T-helper 2 cell treated with Interferon-gamma antibody and Interleukin-4, amounts not matched to agents 5 μg/mL and 100 μg/mL, for 36 hours (primary cell): ENCODE measurements at places on chromosomes 4 and X.

- no peak for DNase-seq
These were observed 322.8 kb upstream of the DIAPH2 start for GRCh38 chrX:96361844-96362243.

- no peak for DNase-seq
These were observed 51.4 kb upstream of the IL13RA1 start for GRCh38 chrX:118675966-118676349.

GRCh38 chr4:163392328-163392727 lies 48.6 kb downstream of the NPY5R start:
- no peak for DNase-seq

GRCh38 chr4:53205970-53206369 lies 159.9 kb downstream of the SCFD2 start:
- no peak for DNase-seq

- DNase-seq: no peak
These were observed 154.5 kb upstream of the SLC4A4 start for GRCh38 chr4:71184195-71184781.

DNA sequence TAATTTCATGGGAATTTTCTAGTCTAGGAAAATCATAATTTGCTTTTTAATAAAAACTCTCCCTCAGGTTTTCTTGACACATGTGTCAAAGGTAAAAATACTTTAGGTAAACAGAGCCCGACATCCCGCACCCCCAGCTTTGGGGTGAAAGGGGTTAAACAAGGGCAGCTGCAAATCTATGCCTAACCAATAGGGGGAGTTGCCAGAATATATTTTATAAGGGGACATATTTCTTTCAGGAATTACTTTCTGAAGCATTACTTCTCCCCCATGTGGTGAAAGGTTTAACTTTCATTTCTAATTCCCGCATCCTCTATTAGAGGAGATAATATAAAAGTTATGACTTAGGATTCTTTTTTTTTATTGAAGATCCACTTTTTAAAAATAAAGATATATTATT lies 53.9 kb upstream of the HEPH start:
- DNase-seq: no peak

DNA sequence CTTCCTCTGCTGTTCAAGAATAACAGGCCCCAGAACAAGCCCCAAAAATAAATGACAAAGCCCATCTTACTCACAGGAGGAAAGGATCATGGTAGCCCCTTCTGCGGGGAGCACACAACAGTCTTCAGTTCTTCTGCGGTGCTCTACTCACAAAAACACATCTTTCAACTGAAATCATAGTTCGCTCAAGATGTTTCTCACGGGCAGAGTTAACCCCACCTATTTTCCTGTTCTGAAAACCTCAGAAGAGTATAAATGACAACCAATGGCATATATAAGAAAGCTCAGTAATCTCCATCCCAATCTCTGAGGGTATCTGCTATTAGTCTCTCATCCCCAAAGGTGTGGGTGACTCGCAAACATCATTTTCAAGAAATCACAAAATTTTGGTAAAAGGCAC lies at the start of gene TXK:
Gene TXK (minus strand): TSS at position 170 of the 400 bp plus-strand sequence. CDS start 80 bp downstream, at position 90.
- no peak for DNase-seq

- no peak for DNase-seq
These were observed 828 bp upstream of the BBS12 start for GRCh38 chr4:122731676-122732075.

DNA sequence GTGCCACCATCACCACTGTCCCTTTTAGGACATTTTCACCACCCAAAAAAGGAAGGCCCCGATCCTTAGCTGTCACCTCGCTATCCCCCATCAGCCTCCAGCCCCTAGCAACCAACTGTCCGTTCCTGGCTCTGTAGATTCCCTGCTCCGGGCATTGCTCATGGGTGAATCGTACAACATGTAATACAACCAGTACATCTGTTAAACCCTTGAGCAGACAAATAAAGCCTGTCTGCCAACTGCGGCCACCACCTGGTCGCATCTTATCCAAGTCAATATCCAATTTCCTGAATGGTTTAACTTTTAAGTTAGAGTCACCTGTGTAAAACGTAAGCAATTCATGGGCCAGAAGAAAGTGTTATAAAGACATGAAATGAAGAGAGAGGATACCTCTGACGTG lies 251.9 kb downstream of the AFAP1 start:
- no peak for DNase-seq

- DNase-seq: no peak
These were observed 33.4 kb upstream of the PHKA2 start for GRCh38 chrX:19017271-19017670.

DNA sequence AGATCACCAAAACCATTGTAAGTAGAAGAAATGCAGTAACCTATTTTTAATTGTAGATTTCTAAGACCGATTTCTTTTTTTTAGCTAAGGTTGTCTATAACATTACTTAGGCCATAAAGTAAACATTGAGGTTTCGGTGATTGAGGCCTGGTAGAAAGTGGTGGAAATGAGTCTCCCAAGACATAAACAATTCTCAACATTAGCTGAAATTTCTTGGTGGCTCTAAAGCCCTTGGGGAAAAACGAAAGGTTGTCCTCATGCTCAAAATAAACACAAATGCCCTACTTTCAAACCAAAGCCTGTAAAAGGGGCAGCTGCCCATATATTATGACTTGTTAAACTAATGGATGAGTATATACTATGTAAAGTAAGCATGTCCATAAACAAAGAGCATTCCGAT lies 98.8 kb downstream of the SCFD2 start:
- no peak for DNase-seq

DNA sequence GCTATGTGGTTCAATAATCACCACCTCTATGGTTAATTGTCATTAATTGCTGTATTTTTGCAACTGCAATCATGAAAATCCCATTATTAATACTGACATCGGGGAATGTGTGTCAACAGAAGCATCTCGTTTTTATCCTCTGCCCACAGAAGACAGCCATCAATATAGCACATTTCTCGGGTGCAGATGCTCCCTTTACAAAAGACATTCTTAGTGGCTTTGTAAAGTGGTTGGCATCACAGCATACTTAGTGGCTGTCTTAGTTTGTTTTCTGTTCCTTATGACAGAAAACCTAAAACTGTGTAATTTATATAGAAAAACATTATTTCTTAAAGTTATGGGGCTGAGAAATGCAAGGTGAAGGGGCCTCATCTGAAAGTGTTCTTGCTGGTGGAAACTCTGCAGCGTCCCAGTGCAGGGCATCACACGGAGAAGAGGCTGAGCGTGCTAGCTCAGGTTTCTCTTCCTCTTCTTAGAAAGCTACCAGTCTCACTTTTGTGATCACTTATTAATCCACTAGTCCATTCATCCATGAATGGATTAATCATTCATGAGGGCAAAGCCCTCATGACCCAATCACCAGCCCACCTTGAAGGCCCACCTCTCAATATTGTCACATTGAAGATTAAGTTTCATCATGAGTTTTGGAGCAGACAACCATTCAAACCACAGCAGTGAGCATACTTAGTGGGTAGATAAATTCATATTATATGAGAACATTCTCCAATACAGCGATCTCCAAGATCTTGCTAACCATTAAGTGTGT lies 1067.7 kb upstream of the PABPC4L start:
- DNase-seq: no peak

GRCh38 chr4:19880206-19880605 lies 371.5 kb upstream of the SLIT2 start:
- DNase-seq: no peak

DNA sequence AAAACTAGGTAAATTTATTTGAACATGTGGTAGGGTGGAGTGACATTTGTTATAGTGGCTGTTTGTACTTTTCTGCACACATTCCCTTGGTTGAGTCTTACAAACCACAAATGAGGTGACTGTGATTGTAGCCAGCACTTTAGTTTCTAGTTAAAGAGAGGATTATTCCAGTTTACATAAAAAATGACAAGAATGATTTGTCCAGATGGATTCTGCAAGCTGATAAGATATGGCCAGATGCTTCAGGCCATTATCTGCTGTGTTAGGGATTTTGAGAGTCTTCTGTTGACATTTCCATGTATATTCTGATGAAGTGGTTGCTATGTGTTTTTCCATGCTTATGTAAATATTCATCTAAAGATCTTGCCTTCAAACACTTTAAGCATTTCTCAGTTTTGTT lies 31.0 kb upstream of the PDE5A start:
- no peak for DNase-seq

DNA sequence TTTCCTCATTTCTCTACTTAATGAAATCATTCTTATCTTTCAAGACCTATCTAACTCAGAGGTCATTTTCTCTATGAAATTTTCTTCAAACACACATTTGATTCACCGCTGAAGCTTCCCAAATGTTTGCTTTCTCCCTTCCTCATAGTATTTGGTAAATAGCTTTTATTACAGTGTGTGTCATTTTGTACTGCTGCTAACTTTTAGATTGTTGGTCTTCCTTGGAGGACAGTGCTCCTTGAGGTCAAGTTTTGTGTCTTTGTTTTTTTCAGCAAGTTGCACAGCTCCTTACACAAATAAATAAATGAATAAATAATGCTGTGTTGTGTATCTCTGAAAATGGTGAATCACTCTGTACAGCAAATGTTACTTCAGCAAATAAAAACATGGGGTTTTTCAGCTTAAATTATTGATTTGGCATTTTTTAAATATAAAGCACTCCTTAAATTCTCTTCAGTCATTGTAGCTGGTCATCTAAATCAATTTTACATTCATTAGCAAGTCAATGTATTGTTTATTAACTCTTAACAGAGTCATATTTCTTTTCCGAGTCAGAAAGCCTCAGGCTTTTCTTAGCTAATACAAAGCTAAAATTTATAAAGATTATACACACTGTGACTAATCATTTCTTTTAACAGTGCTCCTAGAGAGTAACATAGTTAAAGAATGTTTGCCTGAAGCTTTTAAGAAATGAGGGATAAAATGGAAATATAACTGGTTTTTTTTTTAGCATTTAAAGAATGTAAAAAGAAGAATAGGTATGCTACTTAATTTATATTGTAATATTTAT lies 30.1 kb upstream of the MAD2L1 start:
- no peak for DNase-seq

GRCh38 chr4:48129307-48130014 lies 4.6 kb downstream of the TXK start:
- DNase-seq: peak; percentile 42
